Iris pigment epithelial cell (primary cell): ENCODE measurements at places on chromosomes 5 and 9.

DNA sequence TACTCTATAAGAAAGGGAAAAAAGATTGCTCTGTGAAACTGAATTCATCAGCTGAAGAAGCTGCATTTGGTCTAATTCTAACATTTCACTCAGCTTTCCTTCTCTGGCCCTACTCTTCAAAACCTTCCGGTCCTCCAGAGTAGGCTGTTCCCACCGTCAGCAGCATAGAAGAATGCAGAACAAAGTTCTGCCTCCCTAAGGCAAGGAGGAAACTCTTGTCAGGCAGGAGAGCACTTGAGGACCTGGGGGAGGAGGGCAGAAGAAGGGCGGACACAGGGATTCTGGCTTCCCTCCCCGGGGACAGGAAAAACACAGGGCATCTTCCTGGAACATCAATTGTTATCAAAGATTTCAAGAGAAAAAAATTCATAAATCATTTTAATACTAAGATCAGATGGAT, 69.2 kb upstream of the SHB start:
- DNase-seq: no peak

DNA sequence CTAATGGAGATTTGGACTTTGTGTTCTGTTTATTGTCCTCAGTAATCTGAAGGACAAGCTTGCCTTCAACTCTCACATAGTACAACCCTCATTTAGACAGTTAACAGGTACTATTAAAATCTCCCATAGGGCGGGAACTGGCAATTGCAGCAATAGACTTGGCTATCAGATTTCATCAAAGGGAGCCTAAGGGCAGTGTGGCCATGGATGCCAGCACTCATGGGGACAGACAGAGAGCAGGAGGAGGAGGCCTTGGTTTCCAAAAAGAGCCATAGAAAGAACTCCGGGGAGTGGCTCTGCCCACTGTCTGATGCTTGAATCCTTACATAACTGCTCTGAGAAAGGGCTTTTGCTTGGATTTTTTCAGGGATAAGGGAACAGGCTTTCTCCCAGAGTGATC, 6.8 kb downstream of the SLC36A1 start:
- no peak for DNase-seq

DNA sequence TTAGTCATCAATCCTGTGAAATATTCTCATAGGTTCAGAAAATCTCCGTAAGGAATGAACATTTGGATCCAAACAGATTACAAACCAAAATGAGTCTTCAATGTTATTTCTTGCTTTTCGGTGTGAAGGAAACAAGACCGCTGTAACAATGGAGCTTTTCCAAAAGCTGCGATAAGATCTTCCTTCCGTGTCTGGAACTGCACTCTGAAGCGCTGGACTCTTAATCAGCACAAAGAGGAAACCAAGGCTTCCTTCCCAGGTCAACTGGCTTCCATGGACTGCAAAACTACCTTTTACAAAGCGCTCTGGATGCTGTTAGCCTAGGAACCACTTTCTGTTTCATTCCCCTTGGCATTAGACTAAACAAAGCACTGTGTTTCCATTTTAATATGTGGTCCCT, 137.9 kb upstream of the BASP1 start:
- DNase-seq: no peak

- DNase-seq: no peak
These were observed 25.9 kb downstream of the NKD2 start for GRCh38 chr5:1034421-1034905.

- DNase-seq: no peak
These were observed 37.7 kb downstream of the NEUROG1 start for GRCh38 chr5:135497971-135498636.

DNA sequence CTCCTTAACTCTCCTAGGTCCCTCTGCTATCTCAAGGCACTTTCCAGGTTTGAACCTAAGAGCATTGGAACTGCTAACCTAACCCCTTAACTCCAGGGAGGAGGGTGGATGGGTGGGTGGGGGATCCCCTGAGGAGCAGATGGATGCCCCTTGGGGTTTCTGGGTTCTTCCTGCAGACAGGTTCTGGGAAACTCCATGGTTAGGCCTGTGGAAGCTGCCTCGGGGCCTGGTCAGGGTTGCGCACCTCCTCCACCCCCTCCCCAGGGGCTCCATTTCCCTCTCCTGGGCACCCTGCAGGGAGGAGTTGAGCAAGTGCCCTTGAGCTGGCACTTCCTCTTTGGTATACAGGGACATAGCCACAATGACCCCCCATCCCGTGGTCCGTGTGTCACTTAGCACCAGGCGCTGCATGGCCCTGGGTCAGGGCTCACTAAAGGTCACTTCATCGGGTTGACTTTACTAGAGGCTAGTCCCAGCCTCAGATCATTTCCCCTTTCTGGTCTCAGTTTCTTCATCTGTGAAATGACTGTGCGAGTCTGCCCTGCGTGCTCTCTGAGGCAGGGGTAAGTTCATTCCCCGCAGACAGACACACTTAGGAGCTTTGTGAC, 16.0 kb downstream of the CXXC5 start:
- DNase-seq: no peak

GRCh38 chr9:122276096-122276495, 11.4 kb downstream of the MRRF start:
- DNase-seq: peak; percentile 21

GRCh38 chr9:34701769-34702736, 7.9 kb downstream of the CCL21 start:
- DNase-seq: peak; percentile 84

GRCh38 chr5:121640298-121640697, 211.4 kb upstream of the FTMT start:
- no peak for DNase-seq

GRCh38 chr5:140312067-140312790, 9.3 kb upstream of the PFDN1 start:
- DNase-seq: peak; percentile 94

DNA sequence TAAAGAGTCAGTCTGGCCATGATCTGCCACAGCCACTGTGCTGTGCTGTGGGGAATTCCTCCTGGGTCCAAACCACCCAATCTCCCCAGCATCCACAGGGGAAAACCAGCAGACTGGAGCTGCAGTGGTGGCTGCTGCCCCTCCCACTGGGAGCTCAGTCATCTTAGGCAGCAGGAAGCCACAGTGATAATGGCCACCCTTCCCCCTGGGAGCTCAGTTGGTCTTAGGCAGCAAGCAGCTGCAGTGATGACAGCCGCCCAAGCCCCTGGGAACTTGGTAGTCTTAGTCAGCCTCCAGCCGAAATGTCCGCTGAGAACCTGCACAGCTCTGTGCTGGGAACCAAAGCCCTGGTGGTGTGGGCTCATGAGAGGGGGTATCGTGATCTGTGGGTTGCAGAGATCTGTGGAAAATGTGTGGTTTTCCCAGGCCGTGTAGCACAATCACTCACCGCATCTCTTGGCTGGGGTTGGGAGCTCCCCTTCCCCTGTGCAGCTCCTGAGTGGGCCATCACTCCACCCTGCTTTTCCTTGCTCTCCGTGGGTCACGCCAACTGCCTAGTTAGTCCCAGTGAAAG, 38.4 kb upstream of the SMIM15 start:
- DNase-seq: no peak

DNA sequence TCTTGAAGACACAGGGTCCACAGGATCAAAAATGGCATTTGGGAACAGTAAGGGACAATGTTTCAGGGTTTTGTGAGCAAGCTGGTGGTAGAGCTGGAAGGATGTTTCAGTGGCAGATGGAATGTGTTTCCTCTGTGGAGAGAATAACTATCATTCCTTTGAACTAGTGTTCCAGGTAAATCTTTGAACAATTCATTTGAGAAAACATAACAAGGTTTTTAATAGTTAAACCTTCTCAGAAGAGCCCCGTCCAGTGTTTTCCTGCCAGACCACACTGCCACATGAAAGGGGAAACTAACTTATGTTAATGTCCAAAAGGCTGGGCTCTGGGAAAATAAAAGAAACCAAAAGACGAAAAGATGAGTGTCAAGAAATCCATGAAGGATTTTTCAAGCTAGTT, 207.0 kb upstream of the ZNF462 start:
- no peak for DNase-seq

- no peak for DNase-seq
These were observed 904 bp downstream of the TRUB2 start for GRCh38 chr9:128321343-128321742.

DNA sequence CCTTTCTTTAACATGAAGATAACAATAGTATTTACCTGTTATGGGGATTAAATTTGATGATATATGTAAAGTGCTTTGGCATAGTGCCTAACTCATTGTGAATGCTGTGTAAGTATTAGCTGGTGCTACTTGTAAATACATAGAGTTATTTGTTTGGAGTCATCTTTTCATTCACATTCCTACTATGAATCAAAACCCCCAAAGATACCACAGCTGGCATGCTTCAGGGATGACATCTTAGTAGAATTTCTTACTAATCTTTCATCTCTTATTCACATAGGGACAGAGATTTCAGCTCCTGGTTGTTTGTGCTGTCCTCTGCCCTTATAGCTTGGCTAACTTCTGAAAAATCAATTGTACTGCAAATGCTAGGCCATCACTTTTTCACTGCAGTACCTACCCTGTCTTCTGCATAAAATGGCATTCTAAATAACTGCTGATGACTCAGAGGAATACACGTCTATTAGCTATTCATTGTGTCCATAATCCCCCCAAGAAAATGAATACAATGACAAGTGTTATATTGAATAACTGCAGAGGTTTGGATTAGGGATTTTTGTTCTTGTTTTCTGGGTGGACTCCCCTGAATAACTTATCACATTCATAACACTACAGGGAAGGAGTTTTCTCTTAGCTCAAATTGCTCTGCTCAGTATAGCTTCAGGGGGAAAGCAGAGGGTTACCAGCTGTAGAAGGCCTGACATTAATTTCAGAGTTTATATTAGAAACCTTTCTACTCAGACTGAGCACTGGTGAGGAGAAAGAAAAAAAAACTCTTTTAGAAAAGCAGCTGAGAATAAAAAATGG, 192.2 kb upstream of the C9orf72 start:
- peak; percentile 30 for DNase-seq

GRCh38 chr9:91407580-91408318, 15.9 kb downstream of the NFIL3 start:
- no peak for DNase-seq

DNA sequence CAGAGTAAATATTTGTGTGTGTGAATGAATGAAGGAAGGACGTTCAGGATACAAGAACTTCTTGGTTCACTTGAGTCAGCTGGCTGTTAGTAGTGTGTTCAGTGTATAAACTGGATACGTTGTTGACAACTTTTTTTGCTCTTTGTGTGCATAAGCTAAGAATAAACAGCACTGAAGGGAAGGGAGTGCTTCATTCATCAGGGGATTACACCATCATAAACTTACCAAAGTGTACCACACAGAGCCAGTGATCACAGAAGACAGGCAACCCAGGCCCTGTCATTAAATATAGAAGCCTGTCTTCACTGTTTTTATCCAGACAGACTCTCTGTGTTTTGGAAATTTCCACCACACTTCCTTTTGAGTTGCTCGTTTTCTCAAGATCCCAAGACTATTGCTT, 55.5 kb upstream of the MEF2C start:
- DNase-seq: no peak

GRCh38 chr5:177382423-177383029, 1.7 kb upstream of the SLC34A1 start:
- peak; percentile 22 for DNase-seq

- no peak for DNase-seq
These were observed 51.8 kb downstream of the SH3TC2 start for GRCh38 chr5:149011084-149011483.

DNA sequence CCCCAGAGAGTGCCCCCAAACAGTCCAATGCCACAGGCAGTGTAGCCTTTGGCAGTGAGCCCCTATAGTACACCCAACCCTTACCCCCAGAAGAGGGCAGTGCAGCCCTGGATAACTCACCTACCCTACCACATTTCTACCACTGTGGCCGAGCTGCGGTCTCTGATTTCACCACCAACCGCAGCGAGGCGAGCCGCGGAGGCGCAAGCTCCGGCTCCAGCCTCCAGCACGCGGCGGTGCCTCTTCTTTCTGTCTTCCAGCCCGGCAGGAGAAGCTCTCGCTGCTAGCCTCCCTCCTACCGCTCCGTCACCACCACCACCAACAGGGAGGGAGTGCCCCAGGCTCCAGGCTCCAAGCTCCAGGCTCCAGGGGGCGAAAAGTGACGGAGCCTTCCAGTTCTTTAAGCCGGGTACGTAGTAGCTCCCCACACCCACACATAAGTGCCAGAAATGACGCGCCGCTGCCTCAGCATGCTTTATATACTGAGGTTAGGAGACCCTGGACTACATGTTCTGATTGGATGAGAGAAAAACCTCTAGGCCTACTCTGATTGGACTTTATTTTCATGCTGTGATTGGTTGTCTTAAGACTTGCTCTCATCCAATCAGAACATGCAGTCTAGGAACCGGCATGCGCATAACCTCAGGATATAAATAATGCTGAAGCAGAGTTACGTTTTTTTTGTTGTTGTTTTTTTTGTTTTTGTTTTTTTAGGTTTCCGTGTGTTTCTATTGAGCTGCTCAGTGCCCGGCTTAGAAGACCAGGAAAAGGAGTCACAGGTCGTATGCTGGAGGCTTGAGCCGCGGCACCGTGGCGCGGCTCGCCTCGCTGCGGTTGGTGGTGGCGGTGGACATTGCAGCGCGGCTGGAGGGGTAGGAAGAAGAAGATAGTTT, at the start of gene PCAT7:
Gene PCAT7, plus strand, starts transcription at position 645 of the 893 bp plus-strand sequence.
- peak; percentile 23 for DNase-seq

GRCh38 chr5:93850311-93850710, 108.9 kb upstream of the POU5F2 start:
- DNase-seq: no peak

DNA sequence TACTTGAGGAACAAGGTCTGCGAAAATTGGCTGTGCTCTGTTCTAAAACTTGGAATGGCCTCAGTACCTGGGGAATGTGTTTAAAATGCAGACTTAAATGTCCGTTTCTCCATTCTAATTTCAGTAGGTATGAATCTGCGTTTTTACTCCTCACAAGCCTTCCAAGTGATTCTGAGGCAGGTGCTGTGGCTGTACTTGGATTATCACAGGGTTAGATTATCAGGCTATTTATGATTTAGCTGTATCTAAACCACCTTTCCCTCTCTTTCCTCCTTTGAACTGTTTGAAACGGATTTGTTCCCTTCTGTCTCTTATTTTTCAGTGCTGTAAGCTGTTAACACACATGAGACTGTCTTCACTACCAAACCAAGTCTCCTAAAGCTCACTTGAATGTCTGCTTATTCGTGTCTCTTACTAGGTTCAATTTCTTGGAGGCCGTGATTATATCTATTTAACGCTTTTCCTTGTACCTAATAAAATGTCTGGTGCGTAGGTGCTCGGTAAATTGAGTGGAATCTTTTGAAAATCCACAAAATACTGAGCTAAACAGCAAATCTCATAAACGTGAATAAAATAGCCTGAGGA, 714 bp upstream of the CETN3 start:
- DNase-seq: no peak

GRCh38 chr5:155466851-155467250, 453.3 kb downstream of the KIF4B start:
- DNase-seq: no peak
